NCI-H345 (cell line): ENCODE measurements at places on chromosomes 5 and 9.
A peak's percentile ranks its signal among the peaks of the same experiment; 100 is the strongest.

- peak; percentile 43 for DNase-seq
Observed at GRCh38 chr5:132064738-132065331, 4.4 kb downstream of the IL3 start.

DNA sequence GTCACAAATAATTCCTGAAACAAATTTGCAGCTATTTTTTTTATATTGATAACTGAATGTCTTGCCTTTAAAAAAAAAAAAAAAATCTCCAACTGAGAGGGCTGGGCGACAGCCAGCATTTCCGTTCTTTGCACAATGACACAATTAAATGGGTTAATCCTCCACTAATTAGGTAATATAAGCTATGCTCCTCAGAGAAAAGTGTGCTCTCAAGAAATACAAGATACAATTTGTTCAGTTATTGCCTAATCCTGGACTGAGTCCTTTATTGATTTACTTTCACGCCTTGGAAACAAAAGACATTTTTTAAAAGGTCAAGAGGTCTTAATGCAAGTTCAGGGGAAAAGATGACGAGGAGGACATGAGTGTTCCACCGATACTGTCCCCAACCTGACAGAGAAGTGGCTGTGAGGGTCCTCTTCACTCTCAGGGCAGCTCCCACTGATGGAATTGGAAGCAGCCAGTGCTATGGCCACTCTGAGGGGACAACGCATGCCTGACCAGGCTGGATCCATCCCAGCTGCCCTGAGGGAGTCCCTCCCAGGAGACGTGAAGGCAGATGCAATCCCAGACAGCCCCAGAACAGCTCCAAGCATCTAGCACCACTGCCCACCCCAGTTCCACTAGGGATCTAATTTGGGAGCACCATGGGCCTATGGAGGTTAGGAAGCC, 220.7 kb downstream of the GNA14 start:
- DNase-seq, result no peak

GRCh38 chr5:23208959-23209431, 298.4 kb upstream of the PRDM9 start:
- DNase-seq, result no peak

DNA sequence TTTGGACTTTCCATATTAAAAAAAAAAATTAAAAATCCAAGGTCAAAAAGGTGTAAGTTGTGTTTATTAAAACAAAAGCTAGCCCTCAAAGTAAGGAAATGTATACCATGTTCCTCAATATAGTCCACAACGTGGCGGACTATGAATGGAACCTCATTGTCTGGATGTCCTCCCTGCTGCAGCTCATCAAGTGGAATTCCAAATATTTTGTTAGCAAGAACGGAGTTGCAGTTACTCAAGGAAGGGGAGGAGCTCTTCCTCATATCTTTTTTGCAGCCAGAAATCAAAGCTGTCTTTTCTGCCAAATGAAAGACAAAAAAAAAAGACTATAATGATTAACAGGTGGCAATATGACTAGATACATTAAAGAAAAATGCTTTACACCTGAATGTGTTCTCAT, 14.0 kb downstream of the FAM13B start:
- no peak for DNase-seq
